ENCODE measurements at places on chromosomes 3 and 15.
A peak's percentile ranks its signal among the peaks of the same experiment; 100 is the strongest.

DNA sequence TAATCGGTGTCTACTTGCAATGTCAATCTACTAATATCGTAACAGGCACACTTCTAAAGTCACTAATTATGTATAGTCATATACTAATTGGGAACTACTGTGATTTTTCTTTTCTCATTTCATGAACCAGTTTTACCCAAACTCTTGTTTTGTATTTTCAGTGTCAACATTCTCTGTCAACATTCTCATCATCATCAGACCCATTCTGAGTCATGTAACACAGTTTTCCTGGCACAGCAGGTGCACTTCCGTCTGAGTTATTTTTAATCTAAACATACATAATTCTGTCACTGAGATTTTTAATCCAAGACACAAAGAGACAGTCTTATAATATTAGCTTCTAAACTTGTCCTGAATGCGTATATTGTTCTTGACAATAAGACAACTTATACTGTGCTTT lies 205.1 kb upstream of the EIF1B start:
- no peak for DNase-seq

DNA sequence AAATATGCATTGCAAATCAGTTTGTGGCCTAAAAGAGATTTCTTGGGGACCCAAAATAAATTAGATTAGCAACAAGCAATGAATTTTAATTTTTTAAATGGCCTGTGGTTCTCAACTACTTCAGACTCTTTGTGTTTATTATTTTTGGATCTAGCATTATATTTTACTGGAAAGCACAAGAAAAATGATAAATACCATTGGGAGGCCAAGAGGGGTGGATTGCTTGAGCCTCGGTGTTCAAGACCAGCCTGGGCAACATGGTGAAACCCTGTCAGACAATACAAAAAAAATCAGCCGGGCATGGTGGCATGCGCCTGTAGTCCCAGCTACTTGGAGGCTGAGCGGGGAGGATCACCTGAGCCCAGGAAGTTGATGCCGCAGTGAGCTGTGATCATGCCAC lies 13.6 kb downstream of the LACTB start:
- DNase-seq, result no peak

GRCh38 chr3:87607234-87607633 lies 330.9 kb upstream of the POU1F1 start:
- DNase-seq, result no peak

GRCh38 chr3:114839476-114839875 lies 307.6 kb downstream of the ZBTB20 start:
- DNase-seq, result no peak

- DNase-seq, result no peak
These were observed 1.7 kb downstream of the LRRC3B start for GRCh38 chr3:26624209-26624765.

- no peak for DNase-seq
These were observed 217.7 kb downstream of the CDIN1 start for GRCh38 chr15:36797128-36797527.

DNA sequence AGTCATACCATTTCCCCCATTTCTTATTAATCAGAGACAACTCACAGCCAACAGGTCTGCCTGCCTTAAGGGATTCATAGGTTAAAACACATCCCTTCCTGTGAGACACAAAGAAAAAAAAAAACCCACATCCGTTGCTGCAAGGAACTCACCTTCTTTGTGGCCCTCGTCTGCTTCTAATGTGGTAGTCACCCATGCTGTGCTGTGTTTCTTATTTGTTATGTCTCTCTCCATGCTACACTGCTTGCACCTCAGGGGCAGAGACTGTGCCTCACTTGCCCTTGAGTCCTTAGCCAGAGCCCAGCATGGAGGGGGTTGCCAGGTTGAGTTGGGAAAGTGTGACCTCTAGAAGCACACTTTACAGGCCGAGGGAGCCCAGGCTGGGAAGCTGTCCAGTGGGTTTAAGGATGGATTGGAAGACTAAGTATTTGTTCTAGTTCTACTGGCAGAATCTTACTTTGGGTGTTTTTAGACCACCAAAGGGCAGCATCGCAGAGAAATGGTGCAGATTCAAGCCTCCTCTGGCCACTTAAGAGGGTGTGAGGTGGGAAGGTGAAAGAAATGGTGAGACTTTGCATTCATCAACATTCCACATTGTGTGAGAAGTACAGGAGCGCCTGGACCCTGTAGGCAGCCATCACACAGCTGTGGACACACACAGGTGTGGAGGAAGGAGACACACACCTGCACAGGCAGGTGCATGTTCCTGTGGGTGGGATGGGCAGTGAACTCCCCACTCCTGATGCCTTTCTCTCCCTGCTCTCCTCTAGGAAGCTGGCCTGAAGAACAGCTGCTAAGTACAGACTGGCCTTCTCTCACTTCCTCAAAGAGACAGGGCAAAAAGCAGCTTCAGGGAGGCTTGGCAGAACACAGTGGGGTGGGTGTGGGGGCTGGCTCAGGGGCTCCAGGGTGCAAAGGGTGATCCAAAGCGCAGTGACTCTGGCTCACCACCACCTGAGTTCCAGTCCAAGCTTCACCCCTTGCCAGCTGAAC lies 48.8 kb downstream of the GLB1 start:
- peak; percentile 47 for DNase-seq

GRCh38 chr3:17935222-17935621 lies 192.8 kb upstream of the TBC1D5 start:
- DNase-seq, result no peak

DNA sequence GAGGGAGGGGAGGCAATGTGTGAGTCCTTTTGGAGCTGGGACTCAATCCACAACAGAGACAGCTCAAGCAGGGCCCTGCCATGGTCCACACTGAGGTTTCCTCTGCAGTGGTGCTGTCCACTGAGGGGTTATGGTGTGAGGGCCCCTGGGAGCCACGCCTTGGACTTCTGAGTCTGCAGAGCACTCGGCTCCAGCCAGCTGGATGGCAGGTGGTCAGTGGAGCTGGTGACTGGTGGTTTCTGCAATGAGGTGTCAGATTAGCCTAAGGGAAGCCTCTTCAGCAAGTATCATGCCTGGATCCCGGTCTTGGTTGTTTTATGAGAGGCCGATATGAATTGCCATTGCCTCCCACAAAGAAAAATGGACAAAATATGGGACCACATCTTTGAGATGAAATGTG lies 21.7 kb downstream of the LSM3 start:
- DNase-seq, result no peak

DNA sequence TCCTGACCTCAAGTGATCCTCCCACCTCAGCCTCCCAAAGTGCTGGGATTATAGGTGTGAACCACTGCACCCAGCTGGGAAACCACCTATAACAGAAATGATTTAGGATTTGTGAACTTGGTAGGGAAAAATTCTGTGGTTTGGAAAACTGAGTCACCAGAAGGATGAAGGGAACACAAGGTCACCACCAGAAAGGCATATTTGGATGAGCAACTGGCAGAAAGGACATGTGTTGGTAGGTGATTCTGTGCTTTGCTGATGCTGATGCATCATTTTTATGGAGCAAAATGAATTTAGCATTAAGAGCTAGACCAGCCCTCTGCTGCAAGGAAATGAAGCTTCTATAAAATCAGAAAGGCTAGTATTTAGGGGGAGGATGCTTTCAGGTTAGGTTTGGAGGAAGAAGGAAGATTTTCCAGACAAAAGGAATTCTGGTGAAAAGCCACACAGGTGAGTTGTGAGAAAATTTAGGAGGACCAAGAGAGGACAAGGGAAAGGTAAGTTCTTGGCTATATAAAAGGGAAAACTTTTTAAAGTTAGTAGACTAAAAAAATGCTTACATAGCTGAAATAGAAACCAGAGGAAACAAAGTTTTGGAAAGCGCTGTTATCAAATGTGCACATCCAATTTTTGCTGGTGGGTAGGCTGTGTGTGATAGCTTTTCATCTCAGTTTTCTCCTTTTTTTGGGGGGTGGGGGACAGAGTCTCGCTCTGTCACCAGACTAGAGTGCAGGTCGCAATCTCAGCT lies 3.6 kb downstream of the PXK start:
- DNase-seq, result no peak

DNA sequence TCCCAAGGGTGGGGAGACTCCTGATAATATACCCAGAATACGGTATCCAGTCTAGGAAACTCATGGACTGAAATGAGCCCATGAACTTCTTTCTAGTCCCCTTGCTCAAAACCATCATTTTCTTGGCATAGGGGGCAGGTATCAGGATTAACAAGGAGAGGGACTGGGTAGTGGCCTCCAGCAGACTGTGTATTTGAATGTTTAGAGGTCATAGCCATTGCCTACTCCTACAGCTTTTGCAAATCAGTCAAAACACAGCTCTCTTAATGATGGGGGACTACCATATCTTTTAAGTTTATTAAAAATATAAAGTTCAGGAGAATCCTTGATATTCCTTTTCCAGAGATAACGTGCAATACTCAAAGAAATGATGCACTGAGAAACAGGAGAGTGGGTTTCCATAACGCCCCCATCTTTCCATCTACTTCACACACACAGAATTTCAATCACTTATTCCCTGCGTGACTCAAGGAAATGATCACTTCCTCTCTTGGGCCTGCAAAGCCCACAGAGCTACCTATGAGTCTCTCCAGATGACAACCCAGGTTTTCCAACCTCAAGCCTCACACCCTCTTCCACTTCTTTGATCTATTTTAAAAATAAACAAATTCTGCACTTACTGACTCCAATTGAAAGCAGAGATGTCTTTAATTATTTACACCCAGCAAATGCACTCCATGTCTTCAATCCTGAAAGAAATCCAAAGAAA lies 584.0 kb upstream of the LMCD1 start:
- peak; percentile 21 for DNase-seq

- DNase-seq, result peak; percentile 49
These were observed 13.2 kb downstream of the TM4SF4 start for GRCh38 chr3:149487598-149488197.

GRCh38 chr3:110811050-110811449 lies 260.6 kb upstream of the NECTIN3 start:
- no peak for DNase-seq

- no peak for DNase-seq
These were observed 2.3 kb downstream of the RPLP1 start for GRCh38 chr15:69454953-69455352.

GRCh38 chr15:92541291-92542200 lies 114.0 kb downstream of the FAM174B start:
- DNase-seq, result no peak

- no peak for DNase-seq
These were observed 653.6 kb downstream of the NAALADL2 start for GRCh38 chr3:175512700-175513099.

GRCh38 chr3:197510642-197511018 lies 45.1 kb downstream of the BDH1 start:
- no peak for DNase-seq

DNA sequence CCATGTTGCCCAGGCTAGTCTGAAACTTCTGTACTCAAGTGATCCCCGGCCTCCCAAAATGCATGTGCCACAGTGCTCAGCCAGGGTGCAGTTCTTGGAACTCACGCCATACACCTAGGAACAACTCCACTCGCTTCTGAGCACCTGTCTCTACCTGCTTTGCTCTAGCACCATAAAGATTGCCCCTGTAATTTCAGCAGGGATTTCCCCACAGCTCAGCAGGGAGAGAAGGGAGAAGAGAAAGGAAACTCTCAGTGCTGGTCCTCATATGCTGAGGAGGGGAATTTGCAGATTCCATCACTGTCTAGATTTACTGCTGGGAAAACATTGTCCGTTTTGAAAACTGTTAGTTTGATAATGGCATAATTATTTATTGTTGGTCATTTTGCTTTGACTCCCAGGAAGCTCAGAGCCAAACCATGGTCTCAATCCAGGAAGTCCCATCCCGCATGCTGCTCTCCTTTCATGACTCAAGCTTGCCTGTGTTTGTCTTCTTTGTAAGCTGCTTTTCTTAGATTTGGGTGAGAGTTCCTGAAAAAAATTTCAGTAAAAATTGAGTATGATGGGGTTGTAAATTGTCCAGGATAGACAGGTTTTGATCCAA lies 24.2 kb downstream of the TRIM71 start:
- DNase-seq, result no peak

GRCh38 chr3:162780313-162780712 lies 1283.7 kb downstream of the OTOL1 start:
- DNase-seq, result no peak

DNA sequence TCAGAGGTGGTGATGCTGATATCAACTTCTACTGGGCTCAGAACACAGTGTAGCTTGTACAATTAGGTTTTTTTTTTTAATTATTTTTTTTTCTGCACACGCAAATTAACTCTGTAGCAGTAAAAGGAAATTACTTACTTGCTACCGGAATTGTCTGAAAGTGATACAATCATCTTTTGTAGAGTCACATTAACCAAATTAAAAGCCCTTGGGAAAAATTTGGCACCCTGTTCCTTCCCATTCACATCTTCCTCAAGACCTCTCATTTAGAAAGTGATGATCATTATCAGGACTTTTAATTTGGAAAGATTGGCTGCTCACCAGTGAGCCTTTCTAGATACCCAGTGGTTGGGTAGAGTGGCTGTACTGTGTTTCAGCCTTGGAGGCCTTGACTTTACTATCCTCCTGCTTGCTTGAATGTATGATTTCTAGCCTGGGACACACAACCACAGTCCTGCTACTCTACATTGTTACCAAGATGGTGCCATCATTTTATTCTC lies 158.3 kb downstream of the ECT2 start:
- DNase-seq, result no peak

DNA sequence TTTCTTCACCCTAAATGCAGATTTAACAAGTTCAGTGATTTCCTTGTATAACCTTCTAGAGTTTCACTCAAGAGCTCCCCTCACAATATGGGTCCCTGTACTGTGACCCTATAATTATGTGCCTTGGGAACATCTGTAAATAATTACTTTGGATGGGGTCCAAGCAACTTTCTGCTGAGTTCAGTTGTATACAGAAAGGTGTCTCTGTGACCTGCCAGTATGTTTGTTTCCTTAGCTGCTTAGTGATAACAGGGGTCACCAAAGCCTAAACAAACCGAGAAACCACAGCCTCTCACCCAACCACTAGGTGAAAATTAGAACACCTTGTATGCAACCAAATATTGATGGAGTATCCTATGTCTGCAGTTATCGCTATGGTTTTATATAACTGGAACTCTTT lies 29.8 kb upstream of the SLC25A36 start:
- no peak for DNase-seq

DNA sequence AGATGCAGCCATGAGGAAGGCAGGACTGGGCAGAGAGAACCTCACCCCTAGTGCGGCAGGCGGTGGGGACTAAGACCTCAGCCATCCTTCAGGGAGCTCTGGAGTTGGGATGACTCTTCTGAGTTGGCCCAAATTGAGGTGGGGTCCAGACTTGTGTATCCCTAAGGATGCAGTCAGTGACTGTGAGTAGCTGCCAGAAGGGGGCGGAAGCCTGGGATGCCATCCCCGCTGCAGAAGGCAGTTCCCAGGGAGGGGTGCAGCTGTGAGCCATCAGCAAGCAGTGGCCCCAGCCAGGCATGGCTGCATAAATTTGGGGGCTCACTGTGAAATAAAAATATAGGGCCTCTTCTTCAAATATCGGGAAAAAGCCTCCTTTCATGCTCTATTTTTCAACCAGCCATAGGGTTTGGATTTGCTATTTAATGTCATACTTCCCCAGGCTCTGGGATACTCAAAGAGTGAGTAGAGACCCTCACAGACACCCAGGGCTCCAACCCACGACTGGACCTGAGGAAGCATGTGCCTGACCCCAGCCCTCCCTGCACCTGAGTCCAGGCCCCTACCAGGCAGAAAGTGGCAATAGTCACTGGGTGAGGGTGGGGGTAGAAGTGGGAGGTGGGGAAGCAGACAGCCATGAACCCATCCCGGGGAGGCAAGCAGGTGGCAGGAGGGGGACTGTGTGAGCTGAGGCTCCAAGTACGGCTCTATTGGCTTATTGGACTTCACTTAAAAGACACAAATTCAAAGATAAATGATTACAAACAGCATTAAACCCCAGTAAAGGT lies 30.5 kb downstream of the GRK7 start:
- no peak for DNase-seq
